ENCODE measurements at places on chromosomes 12 and 14. TPM values are rescaled to one million over a fixed set of nuclear protein-coding genes. Genes with fewer than 3 reads are reported as not detected.
A peak's percentile ranks its signal among the peaks of the same experiment; 100 is the strongest.

GRCh38 chr12:94561943-94562411, 88.4 kb downstream of the TMCC3 start:
- no peak for DNase-seq

DNA sequence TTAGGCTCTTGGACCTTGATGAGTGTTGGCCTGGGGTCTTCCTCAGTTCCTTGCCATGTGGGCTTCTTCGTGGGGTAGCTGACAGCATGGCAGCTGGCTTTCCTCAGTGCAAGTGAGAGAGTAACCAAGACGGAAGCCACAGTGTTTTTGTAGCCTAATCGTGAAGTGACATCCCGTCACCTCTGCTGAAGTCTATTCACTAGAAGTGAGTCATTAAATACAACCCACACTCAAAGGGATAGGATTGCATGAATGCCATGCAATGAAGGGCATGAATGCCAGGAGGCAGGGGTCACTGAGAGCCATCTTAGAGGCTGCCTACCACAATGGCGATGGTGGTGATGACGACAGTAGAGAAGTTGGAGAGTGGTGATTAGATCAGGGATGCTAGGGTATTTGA, 13.5 kb upstream of the ASIC1 start:
- no peak for DNase-seq

GRCh38 chr12:76240281-76240680, 107.9 kb downstream of the BBS10 start:
- no peak for DNase-seq

- DNase-seq = peak; percentile 56
These were observed 3.6 kb downstream of the TNFAIP2 start for GRCh38 chr14:103126873-103127304.

- no peak for DNase-seq
These were observed 8.8 kb upstream of the IFI27L2 start for GRCh38 chr14:94138251-94138650.

DNA sequence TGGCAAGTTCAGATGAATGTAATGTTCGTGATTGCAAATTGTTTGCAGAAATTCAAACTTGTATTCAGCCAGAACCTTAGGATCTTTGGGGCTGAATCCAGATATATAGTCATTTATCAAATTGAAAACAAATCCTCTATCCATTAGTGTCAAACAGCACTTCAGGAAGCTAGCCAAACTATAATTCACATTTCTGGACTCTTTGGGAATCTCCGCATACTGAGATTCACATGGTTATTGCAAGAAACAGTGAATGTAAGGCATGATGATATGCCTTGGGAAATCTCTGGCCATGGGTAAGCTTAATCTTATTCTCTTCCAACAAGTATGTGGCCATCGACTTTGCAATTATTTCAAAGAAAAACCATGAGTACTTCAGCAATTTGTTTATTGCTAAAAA, 98.5 kb downstream of the KLHL28 start:
- no peak for DNase-seq

Gene GOLT1B
- 35.5 TPM for total RNA-seq

Gene TAS2R9
- not detected for total RNA-seq

Data from colonic mucosa (tissue), 4 donors.